ENCODE measurements at places on chromosomes 7 and 10.

DNA sequence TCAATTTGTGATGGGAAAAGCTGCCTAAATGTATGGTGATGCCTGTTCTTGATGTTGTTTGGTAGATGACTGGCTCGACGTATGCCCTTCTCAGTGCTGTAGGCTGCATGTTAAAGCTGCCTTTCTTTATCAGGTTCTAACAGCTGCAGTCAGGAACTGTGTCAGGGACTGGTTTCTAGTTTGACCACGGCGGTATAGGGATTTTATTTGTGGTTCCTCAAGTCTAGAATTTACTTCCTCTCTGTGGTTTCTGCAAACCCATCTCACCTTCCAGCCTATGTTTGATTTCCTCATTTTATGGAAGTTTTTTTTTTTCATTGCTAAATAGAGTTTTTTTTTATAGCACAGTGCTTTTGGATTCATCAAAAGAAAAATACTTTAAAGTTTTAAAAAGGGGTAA lies 26.5 kb downstream of the LMTK2 start:
- DNase-seq: peak; percentile 40

DNA sequence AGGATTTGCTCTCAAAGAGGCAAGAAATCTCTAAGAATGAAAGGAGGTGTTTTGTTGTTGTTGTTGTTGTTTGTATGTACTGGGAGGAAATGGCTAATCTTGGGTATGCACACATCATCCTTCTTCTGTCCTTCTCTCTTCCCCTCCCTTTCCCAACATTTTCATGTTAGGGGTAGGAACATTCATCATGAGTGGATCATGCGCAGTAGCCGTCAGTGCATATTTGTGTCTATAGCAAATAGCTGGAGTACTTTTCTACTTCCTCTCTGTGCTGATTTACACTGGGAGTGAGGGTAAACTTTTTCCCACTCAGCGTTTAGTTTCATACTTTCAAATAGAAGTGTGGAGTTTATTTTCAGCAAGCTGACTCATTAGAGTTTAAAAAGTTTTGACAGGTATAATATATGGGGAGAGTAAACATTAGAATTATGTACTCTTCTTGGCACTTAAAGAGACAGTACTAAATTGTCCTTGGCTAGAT lies 80.5 kb upstream of the PRKG1 start:
- no peak for DNase-seq

GRCh38 chr7:133298080-133298479 lies 45.2 kb downstream of the EXOC4 start:
- no peak for DNase-seq

DNA sequence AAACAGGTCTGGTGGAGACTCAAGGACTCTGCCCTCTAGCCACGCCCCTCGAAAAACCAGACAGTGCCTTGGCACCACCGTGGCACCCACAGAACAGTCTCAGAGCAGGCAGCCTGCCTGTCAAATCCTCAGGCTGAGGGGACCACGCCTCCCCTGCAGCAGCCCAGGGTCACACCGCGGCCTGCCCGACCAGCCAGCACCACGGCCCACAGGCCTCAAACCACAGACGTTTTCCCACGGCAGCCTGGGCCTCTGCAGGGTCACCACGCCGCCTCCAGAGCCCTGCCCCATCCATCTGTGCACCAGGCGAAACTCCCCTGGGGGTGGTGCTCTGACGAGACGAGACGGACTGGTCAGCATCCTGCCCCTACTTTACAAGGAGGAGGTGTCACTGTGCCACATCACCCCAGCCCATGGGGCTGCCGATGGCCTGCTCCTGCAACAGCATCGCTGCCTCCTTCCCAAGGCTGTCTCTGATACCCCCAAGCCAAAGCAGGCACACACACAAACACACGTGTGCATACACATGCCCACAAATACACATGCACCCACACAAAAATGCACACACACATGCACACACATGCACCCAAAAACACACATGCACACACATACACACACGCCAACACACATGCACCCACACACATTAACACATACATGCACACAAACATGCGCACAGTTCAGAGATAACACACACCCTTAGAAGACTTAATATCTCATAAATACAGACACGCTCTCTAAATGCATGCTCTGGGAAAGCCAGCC lies 24.6 kb downstream of the PAPOLB start:
- no peak for DNase-seq

GRCh38 chr7:142948603-142949002 lies 9.3 kb downstream of the LLCFC1 start:
- DNase-seq: no peak

- DNase-seq: no peak
Observed at GRCh38 chr7:27211764-27212204, 11.9 kb upstream of the HOXA13 start.

GRCh38 chr10:96565774-96566173 lies 21.0 kb downstream of the TM9SF3 start:
- DNase-seq: no peak

- DNase-seq: no peak
Observed at GRCh38 chr10:48677625-48678024, 7.0 kb upstream of the WDFY4 start.

GRCh38 chr7:134477954-134478353 lies 19.1 kb upstream of the AKR1B1 start:
- DNase-seq: no peak

- no peak for DNase-seq
Observed at GRCh38 chr10:85429126-85429525, 937.5 kb downstream of the GRID1 start.

- DNase-seq: no peak
Observed at GRCh38 chr7:131281266-131282048, 46.2 kb upstream of the MKLN1 start.

GRCh38 chr10:78160591-78160990 lies 126.9 kb downstream of the RPS24 start:
- DNase-seq: no peak

DNA sequence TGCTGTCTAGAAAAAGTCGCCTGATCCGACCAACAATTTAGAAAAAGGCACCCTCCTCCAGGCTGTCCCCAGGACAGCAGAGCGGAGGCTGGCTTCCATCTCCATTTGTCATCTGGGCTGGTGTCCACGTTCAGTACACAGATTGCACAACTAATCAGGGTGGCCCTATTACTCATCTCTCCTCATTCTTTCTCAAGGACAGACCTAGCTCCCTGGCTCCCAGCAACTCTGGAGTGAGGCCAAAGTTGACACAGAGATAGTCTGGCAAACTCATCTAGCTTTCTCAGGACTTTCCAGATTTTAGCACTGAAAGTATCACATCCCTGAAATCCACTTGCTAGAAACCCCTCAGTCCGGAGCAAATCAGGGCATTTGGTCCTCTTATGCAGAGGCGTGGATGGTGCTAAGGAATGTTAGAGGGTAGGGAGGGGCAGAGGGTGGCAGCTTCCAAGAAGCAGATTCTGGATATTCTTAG lies 75.1 kb downstream of the DNAH11 start:
- no peak for DNase-seq

DNA sequence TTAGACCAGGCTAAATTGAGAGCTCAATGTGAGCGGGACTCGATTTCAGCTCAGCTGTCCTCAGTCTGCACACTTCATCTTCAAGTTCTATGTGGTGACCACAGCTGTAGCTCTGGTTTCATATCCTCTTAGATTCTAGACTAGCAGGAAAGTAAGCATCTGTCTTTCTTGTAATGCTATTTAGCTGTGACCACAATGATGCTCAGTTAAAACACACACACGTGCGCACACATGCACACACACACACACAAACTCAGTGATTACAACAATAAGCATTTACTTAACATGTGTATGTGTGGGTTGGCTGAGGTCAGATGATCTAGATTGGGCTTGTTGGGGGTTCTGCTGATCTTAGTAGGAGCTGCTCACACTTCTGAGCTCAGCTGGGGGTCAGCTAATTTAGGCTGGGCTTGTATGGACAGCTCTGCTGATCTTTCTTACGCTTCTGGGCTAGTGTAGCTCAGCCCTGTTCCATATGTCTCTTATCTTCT lies 82.5 kb downstream of the ZNF365 start:
- DNase-seq: peak; percentile 74

DNA sequence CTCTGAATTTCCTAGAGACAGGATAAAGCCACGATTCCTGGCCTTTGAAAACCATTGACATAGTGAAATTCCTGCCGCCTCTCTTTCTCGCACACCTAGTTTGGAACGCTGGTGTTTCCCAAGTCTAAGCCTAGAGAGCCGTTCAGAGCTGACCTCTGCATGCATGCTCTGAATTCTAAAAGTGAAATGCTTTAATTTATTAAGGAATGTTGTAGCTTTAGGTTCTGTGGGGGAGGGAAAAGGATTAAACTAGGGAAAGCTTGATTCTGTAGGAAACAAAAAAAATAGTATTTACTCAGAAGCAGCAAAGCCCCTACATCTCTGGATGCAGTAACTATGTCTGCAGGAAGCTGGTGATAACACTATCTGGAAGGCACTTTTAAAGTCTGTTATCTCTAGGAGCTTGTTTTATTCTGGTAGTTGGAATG lies 27.3 kb downstream of the PFKP start:
- DNase-seq: no peak

GRCh38 chr7:4067476-4067760 lies 614.7 kb upstream of the FOXK1 start:
- no peak for DNase-seq

- no peak for DNase-seq
Observed at GRCh38 chr7:150989456-150989855, 1.4 kb upstream of the NOS3 start.

GRCh38 chr10:111077785-111078504 lies 1.1 kb downstream of the ADRA2A start:
- peak; percentile 53 for DNase-seq

GRCh38 chr10:53606981-53607380 lies 834.4 kb upstream of the MBL2 start:
- no peak for DNase-seq

DNA sequence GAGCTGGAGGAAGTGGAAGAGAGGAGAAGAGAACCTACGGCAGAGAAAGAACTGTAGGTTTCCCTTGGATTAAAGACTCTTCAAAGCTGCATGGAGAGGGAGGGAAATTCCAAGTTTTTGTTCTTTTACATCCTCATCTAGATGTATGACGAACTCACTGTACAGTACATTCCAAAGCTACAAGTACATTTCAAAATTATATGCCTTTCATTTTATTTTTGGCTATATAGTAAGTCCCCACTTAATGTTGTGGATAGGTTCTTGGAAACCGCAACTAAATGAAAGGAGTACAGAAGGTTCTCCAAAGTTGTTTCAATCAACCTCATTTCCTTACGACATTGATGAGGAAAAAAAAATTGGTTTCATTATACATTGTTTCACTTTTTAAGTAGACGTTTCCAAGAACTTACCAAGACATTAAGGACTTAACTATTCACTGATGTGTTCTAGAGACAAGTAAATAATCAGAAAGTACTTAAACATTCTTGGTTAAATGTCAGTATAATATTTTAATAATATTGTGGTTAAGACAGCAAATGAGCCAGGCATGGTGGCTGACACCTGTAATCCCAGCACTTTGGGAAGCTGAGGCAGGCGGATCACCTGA lies 16.1 kb upstream of the JMJD1C start:
- no peak for DNase-seq

GRCh38 chr10:95545981-95546380 lies 15.2 kb downstream of the SORBS1 start:
- DNase-seq: no peak

- no peak for DNase-seq
Observed at GRCh38 chr7:18555120-18555519, 59.6 kb downstream of the HDAC9 start.

DNA sequence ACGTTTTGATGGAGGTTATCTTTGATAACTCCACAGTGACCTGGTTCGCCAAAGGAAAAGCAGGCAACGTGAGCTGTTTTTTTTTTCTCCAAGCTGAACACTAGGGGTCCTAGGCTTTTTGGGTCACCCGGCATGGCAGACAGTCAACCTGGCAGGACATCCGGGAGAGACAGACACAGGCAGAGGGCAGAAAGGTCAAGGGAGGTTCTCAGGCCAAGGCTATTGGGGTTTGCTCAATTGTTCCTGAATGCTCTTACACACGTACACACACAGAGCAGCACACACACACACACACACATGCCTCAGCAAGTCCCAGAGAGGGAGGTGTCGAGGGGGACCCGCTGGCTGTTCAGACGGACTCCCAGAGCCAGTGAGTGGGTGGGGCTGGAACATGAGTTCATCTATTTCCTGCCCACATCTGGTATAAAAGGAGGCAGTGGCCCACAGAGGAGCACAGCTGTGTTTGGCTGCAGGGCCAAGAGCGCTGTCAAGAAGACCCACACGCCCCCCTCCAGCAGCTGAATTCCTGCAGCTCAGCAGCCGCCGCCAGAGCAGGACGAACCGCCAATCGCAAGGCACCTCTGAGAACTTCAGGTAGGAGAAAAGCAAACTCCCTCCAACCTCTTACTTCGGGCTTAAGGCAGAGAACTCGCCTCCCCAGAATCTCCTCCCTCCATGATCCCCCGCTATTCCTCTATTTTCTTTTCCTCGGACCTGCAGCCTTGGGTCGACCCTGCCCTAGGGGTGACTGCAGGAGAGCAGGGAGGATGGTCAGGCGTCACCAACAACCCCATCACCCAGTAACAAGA lies at the start of gene SERPINE1:
Gene SERPINE1, plus strand, starts transcription at position 454 of the 809 bp plus-strand sequence. CDS start 1,290 bp downstream, outside the sequence.
- peak; percentile 76 for DNase-seq

GRCh38 chr7:100488333-100489095 lies 4.8 kb downstream of the NYAP1 start:
- peak; percentile 14 for DNase-seq

DNA sequence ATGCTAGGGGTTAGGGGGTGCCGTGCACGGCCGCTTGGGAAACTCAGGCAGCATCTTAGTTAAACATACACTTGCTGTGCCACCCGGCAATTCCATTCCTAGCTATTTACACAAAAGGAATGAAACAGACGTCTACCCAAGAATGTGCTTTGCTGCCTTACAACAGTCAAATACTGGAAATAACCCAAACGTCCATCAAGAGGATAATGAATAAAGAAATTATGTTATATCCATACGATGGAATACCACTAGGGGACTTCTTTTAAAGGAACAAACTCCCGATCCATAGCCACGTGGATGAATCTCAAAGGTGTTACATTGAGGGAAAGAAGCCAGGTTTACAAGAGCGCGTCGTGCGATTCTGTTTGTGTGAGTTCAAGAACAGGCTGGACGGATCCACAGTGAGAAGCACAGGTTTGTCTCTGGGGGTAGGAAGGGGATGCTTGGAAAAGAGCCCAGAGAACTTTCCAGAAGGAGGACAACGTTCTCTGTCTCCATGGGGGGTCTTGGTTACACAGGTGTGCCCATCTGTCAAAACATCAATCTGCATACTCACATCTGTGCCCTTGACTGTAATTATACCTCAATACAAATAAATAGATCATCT lies 41.8 kb downstream of the STK32C start:
- no peak for DNase-seq

All from GM20000 (cell line).